ENCODE measurements at places on chromosomes 1 and 21.

DNA sequence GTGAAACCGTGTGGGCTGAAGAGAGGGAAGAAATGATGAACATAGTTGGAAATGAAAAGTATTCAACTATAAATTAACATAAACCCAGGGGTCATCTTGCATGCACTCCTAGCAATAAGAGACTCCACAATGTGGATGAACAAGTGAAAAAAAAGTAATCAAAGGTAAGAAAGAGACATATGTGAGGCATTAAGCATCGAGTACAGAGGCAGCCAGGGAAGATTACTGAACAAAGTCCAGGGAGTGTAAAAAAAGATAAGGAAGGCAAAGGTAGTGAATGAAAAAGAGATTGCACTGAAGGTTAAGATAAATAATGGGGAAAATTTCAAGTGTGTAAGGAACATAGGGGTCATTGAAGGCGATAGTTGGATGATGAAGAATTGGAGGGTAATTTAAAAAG lies 330.8 kb upstream of the PROX1 start:
- DNase-seq: no peak

DNA sequence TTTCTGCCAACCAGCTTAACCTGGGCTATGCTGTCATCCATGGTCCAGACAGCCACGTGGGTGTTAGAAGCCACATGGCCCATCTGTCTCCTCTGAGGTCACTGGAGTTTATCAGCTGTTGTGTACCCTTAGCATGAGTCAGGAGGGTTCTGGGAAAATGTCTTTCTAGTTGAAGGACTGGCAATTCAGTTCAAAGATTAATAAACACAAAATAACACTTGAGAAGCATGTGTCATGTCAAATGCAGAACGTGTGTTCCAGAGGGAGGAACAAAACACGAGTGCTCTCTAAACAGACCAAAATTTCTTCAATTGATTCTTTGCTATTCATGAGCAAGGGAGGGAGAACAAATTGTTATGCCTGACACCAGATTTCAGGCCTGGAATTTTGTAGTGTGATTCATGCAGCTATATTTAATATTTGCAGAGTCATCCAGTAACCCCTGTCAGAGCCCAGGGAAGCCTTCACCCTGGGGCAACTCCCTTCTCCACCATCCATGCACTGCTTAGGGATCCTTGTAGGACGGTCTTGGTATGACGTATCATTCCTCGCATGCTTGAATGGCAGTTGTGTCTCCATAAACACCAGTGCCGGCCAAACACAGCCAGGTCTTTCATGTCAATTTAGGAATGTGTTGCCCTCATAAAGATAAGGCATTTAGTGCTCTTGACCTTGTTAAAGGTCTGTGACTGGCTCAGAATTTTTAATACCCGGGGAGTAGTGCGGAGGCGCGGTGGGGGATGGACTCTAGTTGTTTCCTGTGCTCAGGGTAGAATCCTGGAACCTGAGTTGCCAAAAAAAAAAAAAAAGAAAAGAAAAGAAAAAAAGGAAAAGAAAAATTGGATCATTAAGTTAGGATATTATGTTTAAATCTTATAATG lies 27.7 kb upstream of the DYRK1A start:
- no peak for DNase-seq

GRCh38 chr1:67573311-67573872 lies 111.6 kb upstream of the GADD45A start:
- DNase-seq: no peak

- DNase-seq: no peak
Measured at GRCh38 chr1:41837691-41838090, 81.0 kb downstream of the HIVEP3 start.

DNA sequence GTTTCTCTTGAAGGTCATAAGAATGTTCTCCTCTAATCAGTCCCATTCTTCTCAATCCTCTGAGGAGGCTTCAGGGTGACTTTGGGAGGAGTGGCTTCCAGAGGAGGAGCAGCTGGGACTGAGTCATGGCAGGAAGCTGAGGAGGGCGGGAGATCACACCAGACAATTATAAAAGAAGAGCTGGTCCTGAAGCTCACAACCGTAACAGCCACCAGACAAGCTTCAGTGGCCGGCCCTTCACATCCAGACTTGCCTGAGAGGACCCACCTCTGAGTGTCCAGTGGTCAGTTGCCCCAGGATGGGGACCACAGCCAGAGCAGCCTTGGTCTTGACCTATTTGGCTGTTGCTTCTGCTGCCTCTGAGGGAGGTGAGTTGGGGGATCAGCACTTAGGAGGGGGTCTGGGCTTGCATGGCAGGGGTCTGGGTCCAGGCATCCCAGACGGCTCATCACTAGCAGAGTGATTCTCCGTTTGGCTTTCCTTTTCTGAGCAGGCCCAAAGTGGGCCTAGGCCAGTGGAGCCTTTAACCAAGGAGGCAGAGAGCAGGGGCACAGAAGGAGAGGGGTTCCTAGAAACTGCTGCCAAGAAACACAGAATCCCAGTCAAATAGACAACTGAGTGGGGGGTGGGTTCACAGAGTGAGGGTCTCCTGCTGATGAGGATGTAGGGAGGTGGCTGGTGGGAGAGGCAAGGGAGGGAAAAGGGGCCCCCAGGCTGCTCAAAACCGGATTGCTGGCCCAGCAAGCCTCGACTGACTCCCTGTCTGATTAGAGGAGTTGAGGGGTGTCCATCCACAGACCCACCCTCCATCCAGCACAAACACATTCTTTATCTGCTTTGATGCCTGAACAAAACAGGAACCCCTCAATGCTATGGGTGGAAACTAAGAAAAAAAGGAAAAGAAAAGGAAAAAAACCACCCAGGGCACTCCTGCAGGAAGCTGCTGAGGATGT lies at the start of gene ECM1:
ECM1 (plus strand) TSS at position 198 of the 953 bp plus-strand sequence; CDS start at position 299, 101 bp downstream.
- no peak for DNase-seq

Data from stimulated activated CD4-positive, alpha-beta T cell treated with anti-CD3 and anti-CD28 coated beads, Interleukin-15, amount 100 ng/mL, for 24 hours (primary cell).